ENCODE measurements at places on chromosomes 5 and 9. TPM values are rescaled to one million over a fixed set of nuclear protein-coding genes. Genes with fewer than 3 reads are reported as not detected.

The BAAT gene
- not detected for total RNA-seq

The STK32A gene
- not detected for total RNA-seq

The ELL2 gene
- total RNA-seq: 84.3 TPM

The CDX1 gene
- not detected for total RNA-seq

The CPLANE1 gene
- 12.7 TPM for total RNA-seq

The TTC1 gene
- total RNA-seq: 59.0 TPM

The TPPP gene
- not detected for total RNA-seq

The SDHA gene
- total RNA-seq: 144 TPM

The RMRP gene
- 4,811 TPM for total RNA-seq

The CEL gene
- total RNA-seq: 1.8 TPM

The KIAA0825 gene
- 2.1 TPM for total RNA-seq

The OCLN gene
- total RNA-seq: 0.34 TPM

The FOXD4L4 gene
- 0.20 TPM for total RNA-seq

The PCDHA9 gene
- total RNA-seq: not detected

The PCDHGA5 gene
- 0.46 TPM for total RNA-seq

The GDF9 gene
- 0.22 TPM for total RNA-seq

The TRAF1 gene
- total RNA-seq: 97.1 TPM

The PCA3 gene
- total RNA-seq: not detected

The ADAMTSL1 gene
- total RNA-seq: not detected

The TAF7 gene
- total RNA-seq: 61.0 TPM

The EXOSC3 gene
- total RNA-seq: 67.8 TPM

The FAT2 gene
- total RNA-seq: not detected

The GALNT12 gene
- 4.0 TPM for total RNA-seq

The POU5F2 gene
- total RNA-seq: 2.4 TPM

The IL13 gene
- 130 TPM for total RNA-seq

The IFNB1 gene
- total RNA-seq: not detected

The PCDHGA8 gene
- 0.07 TPM for total RNA-seq

The DMRT3 gene
- total RNA-seq: not detected

The PHF24 gene
- not detected for total RNA-seq

The LCNL1 gene
- total RNA-seq: not detected

The ERAP2 gene
- 153 TPM for total RNA-seq

The IFNA7 gene
- not detected for total RNA-seq

The CCDC183 gene
- 0.42 TPM for total RNA-seq

The SIT1 gene
- 218 TPM for total RNA-seq

The AHRR gene
- total RNA-seq: 20.0 TPM

The TMEM167A gene
- 86.8 TPM for total RNA-seq
